ENCODE measurements at places on chromosomes 11 and 22.

- no peak for DNase-seq
Measured at GRCh38 chr22:22942511-22943329, 55.1 kb downstream of the IGLL5 start.

GRCh38 chr22:46378426-46379065 is 43.0 kb downstream of the TRMU start:
- DNase-seq = no peak

- no peak for DNase-seq
Measured at GRCh38 chr11:66745356-66746235, 16.6 kb upstream of the SPTBN2 start.

DNA sequence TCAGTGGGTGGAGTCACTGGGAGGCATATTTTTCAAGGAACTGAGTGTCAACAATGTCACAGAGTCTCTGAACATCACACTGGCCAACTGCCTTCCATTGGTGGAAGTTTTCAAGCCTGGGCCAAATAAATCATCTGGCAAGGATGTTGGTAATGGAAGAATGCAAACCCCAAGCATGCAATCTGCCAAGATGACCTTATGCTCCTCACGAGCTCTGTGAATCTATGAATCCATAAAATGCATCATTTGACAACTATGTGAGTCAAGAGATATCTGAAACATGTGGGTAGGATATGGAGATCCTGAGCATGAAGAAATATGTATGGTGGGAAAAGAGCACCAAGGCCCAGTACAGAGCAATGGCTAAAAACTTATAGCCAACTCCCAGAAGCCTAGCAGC is 122.2 kb downstream of the PLEKHA7 start:
- DNase-seq = peak; percentile 60

- no peak for DNase-seq
Measured at GRCh38 chr11:2540223-2540991, 95.6 kb downstream of the KCNQ1 start.

GRCh38 chr11:19725379-19726079 is 12.9 kb downstream of the NAV2 start:
- DNase-seq = no peak

DNA sequence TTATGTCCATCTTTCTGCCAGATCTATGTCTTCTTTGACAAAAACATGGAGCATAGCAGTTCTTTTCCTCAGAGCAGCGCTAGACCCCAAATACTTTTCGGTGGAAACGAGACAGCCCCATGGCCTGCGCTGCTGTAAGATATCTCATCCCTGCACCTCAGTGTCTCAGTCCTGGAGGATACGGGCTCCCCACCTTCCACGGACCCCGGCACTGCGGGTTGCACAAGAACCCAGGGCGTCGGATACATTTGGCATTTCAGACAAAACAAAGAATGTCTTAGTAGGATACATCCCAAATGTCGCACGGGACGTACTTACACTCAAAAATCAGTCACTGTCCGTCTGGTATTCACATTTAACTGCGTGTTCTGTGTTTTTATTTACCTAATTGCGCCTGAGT is 9.9 kb upstream of the GAL start:
- DNase-seq = no peak

- no peak for DNase-seq
Measured at GRCh38 chr11:16986434-16987204, 27.6 kb downstream of the PLEKHA7 start.

GRCh38 chr11:76935042-76935441 is 74.3 kb downstream of the ACER3 start:
- no peak for DNase-seq

DNA sequence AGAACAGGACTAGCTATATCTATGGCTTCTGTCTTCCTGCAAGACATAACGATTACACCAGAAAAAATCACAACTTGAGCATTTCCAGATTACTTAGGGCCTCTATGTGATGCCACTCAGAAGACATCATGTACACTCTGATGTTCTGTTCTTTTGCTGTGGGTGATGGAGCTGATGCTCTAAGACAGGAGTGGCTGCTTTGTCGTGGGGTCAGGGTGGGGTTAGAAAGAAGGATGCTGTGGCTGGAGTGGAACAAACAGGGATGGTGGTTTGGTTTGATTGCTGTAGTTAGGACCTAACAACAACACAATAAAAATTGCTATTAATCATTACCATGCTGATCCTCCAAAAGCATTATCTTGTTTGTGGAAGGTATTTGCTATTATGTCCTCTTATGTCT is 120.3 kb upstream of the ARHGAP20 start:
- DNase-seq = no peak

GRCh38 chr11:18669219-18669596 is 29.4 kb upstream of the TMEM86A start:
- DNase-seq = no peak

- DNase-seq = no peak
Measured at GRCh38 chr11:116224889-116225200, 547.9 kb downstream of the BUD13 start.

- no peak for DNase-seq
Measured at GRCh38 chr22:48538291-48538820, 1289.3 kb downstream of the BRD1 start.

GRCh38 chr11:33438301-33438700 is 181.1 kb downstream of the HIPK3 start:
- no peak for DNase-seq

DNA sequence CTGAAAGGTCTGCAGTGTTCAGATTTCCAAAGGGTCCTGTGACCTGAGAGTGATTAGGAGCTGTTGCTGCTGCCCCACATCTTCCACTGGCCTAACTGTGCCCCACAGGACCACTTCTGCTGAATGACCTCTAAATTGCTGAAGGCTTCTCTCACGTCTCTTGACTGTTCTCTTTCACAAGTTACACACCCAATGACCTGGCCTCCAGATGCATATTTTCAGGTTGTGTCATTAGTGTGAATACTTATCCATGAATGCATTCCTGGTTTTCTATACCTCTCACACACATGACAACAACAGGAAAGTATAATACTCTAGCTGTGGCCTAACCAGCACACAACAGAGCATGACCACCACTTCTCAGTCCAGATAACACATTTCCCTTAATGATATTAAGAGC is 15.4 kb downstream of the PRR14L start:
- peak; percentile 40 for DNase-seq

GRCh38 chr11:33988586-33989370 is 62.8 kb upstream of the CAPRIN1 start:
- DNase-seq = no peak

GRCh38 chr22:19998991-19999820 is 17.4 kb downstream of the ARVCF start:
- DNase-seq = no peak

DNA sequence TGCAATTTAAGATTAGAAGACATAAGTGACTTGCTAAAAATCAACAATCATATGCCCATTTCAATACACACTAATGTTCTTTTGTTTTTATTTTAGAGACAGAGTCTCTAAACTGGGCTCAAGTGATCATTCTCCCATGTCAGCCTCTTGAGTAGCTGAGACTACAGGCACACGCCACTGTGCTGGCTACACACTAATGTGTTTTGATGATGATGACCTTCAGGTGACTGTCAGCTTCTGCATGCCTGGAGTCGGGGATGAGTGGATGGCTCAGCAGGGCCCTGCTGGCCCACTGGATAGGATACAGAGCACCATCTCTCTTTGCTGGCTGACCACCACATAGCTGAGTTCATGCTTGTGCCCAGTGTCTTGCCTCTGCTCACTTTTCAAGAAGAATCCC is 27.0 kb upstream of the POU2AF1 start:
- no peak for DNase-seq

- no peak for DNase-seq
Measured at GRCh38 chr11:57763568-57763967, 2.0 kb downstream of the CTNND1 start.

DNA sequence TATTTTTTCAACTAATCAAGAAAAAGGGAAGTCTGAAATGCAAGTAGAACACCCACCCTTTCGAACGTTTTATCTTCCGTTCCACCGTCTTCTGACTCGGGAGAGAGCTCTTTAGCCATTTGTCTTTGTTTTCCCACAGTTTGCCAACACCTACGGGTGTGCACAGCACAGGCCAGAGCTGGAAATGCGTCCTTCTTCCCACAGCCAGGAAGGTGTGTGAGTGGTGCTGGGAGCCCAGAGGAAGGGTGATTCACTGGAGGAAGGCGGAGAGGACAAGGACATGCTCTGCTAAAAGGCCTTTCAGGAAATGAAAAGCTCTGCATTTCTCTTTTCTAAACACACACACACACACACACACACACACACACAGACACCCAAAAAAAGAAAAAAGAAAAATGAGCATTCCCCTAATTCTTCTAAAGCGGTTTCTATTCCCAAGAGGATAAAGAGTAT is 18.5 kb downstream of the ENDOD1 start:
- no peak for DNase-seq

DNA sequence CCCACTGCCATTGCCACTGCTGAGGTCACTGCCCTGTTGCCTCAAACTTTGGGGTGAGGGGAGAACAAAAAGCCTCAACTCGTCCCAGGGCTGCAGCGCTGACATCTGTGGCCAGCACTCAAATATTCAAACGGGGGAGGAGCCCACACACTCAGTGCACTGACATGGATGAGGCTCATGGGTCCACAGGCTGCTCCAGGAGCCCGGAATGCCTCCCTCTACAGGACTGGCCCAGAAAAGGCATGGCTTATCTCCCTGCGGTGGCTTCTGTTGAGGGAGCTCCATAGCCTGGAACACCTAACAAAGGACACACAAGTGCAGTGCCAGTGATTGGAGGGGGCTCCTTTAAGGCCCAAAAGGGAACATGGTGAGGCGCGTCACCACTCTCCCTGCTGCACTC is 341.1 kb upstream of the LUZP2 start:
- no peak for DNase-seq

DNA sequence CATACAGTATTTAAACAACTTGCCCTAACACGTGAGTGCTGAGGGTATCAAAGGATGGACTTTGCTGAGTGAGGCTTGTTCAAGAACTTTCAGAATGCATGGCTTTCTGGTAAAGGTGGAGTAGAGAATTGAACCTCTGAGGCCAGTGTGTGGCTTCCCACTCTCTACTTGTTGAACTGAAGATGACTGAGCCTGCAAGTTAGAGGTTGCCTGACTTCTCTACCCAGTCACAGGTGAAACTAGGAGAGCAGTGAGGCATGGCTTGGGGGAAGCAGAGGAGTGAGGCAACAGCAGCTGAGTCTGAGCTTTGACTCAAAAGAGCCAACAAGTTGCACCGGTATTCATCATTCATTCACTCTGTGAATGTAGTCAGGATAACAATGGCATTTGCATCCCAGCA is 256.4 kb upstream of the SESN3 start:
- no peak for DNase-seq

GRCh38 chr11:9017773-9018172 is 14.0 kb upstream of the NRIP3 start:
- no peak for DNase-seq

- DNase-seq = no peak
Measured at GRCh38 chr22:37940698-37941376, 12.6 kb downstream of the C22orf23 start.

DNA sequence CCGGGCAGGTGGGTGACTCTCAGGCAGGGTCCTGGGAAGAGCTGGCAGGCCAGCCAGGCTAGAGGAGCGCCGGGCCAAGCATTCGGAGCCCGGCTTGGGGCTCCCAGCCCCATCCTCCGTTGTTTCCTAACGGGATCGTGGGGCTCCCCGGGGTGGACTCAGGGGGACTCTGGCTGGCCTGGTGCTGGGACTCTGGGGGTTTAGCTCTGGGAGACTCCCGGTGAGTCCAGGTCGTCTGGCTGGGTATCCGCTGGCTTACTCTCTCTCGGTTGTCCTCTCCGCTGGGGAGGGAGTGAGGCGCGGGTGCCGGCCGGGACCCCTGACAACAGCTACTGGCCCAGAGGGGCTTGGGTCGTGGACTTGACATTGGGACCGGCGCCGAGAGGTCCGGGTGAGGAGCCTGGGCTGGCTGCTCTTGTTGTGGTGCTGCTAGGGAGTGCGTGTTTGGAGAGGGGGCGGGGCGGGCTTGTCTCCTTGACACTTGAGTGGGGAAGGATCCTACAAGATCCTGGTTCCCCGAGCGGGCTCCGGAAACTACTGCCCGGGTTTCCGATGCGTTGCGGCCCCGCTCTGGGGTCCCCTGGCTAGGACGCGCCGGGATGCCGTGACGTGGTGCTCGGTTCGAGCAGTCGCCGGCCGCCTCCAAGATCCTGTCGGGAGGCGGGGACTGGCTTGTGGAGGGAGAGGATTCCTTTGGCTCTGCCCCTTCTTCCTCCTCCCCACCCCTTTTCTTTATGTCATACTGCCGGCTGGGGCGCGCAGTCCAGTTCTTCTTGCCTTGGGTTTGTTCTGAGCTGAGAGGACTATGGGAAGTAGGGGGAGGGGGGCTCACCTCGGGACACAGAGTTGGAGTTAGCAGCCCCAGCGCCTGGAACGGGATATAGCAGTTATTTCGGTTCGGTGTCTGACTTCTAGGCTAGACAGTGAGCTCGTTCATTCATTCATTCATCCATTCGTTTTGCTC is 585 bp downstream of the EMSY start:
- DNase-seq = peak; percentile 39

- no peak for DNase-seq
Measured at GRCh38 chr22:21652547-21653545, 10.7 kb downstream of the SDF2L1 start.

DNA sequence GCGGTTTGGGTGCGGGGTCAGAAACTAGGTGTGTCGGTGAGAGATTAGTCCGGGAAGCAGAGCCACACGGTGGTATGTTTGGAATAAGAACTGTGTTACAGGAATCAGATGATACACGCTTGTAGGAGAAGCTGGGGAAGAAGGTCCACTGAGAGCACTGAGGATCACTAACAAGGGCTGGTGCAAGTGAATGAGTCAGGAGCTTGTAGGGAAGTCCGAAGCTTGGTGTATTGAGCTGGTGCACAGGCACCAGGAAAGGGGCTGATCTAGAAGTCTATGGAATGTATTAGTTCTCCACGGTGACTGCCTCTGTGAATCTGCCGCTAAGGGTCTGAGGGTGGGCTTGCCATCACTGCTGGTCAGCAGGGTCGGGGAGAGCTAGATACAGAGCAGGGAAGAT is 18.8 kb upstream of the GRK3 start:
- DNase-seq = no peak

- DNase-seq = no peak
Measured at GRCh38 chr11:75429902-75430713, 2.9 kb downstream of the KLHL35 start.

- no peak for DNase-seq
Measured at GRCh38 chr11:17395554-17395961, 7.1 kb upstream of the KCNJ11 start.

GRCh38 chr11:1160231-1161101 is 2.7 kb downstream of the MUC5AC start:
- no peak for DNase-seq

DNA sequence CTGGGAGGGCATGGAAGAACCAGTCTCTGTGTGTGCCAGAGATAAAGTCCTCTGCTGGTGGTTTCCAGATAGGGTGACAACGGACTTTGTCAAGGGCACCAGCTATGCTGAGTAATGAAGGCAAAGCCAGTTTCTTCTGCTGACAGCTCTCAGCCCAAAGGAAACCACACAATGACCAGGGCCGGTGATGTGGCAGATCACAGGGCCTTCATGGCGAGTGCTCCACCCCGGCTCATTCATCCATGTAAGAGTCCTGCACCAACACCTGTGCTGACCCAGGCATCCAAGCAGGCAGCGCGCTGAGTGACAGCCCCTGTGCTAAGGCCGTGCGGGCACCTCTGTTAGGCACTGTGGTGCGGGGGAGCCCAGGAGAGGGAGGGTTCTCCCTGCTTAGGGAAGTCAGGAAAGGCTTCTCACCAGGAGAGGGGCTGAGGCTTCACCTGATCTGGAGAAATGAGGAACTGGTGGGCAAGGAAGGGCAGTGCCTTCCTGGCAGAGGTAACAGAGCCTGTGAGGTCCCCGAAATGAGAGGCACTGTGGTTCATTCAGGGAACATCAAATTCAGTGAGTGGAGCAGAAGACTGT is 33.8 kb downstream of the TP53I11 start:
- no peak for DNase-seq

- DNase-seq = no peak
Measured at GRCh38 chr11:130737041-130737830, 179.0 kb downstream of the SNX19 start.
